BJ (cell line): ENCODE measurements at places on chromosomes 4 and X. TPM values are rescaled to one million over a fixed set of nuclear protein-coding genes. Genes with fewer than 3 reads are reported as not detected.

CLNK gene
- polyA plus RNA-seq, result not detected in 2 replicates

GRCh38 chr4:161260819-161261218 lies 903.0 kb downstream of the FSTL5 start:
- no peak for DNase-seq

- no peak for DNase-seq
Observed at GRCh38 chr4:40122941-40123340, 66.3 kb downstream of the N4BP2 start.

NDST4 gene
- not detected in 2 replicates for polyA plus RNA-seq

DNA sequence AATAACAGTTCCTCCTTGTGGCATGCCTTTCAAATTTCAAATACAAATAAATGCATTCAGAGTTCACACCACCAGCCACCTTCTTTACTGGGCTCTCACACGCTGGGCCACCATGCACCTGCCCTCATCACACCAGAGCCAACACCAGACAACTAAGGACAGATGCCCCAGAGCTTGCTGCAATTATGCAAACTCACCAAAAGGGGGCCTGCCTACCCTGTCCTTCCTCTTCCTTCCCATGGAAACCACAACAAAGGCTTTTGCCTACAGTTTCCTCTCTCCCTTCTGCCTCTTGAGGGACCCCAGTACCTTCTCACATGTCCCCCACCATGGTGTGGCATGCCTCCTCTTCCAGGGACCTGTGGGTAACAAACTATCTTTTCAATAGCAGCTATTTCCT lies 1333.9 kb upstream of the TENM3 start:
- no peak for DNase-seq

- DNase-seq, result no peak
Observed at GRCh38 chr4:163697121-163697520, 202.6 kb downstream of the TMA16 start.

DNA sequence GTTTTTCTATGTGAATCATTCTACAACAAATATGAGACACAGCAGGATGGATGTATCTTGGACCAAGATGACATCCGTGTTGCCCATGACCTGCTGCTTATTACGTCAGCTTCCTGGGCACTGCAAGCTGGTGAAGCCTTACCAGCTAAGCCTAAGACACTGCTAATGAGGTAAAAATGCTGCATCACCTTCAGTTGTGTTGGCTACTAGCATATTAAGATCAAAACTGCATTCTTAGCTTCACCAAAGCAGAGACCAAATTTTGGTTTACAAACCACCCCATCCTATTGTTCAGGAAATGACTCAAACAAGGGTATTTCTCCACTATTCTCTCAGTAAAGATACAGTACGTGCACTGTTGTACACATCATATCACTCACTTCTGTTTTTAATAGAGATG lies 50.3 kb downstream of the MAML3 start:
- no peak for DNase-seq

DNA sequence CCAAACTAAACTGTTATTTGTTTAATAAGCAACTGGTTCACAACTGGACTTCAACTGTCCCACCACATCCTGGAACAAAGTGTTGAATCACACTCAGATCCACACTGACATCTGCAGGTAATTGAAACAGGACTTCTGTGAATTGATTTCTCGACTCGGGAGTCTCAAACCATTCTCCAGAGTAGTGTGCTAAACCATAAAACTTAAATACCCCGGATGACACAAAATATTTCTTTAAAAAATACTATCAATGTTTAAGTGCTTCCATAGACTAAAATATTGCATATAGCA lies 95.4 kb upstream of the PLAC1 start:
- DNase-seq, result no peak
